HEK293T (cell line): ENCODE measurements at places on chromosomes 3 and 15.

DNA sequence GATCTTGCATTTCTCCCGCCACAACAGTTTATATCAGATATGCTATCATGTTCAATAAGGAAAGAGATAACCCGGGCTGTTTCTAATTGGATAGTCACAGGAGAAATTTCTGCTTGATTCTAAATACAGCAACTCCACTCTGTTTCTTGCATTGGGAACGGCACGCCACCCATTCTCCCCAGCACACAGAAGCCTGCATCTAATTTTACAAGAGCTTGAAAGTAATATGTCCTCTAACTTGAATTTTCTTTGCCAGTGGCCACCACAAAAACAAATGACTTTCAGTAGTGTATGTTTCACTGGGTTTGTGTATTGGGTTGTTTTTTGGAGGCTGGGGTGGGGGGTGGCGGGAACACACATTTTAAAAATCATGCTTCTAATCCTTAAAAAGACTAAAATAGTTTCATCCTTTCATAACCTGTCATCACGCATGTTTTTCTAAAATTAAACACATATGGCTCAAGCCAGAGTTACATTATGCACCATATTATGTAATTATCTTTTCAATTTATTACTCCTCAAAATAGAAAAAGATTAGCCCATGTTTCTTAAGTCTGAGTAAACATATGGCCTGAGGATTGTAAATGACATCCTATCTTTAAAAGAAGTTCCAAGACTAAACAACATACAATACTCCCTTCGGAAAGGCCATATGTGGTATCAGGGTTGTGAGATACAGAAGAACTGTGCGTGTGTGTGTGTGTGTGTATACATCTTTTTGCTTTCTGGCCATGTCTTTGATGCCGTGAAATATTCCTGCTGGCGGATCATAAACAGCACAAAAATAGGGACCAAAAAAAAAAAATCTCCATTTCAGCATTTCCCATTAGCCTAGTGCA, 176.3 kb downstream of the FOXP1 start:
- no peak for DNase-seq

- no peak for DNase-seq
These were observed 40.8 kb upstream of the SPTSSB start for GRCh38 chr3:161412123-161412522.

GRCh38 chr3:16060945-16061344, 113.5 kb upstream of the GALNT15 start:
- no peak for DNase-seq

DNA sequence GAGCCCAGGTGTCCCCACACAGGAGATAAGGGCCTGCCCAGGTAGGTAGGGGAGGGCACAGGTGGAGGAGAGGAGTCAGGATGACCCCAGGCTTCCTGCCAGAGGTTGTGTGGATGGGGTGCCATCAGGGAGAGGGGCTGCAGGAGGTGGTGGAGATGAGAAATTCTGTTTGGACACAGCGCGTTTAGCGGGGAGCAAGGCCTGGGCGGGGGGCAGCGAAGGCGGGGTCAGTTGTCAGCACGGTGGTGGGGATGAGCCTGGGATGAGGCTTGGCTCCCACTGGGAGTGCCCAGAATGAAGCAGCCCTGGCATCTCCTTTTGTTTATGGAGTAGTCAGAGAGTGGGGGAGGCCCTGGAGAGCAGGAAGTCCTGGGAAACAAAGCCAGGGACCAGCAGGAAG, 14.6 kb downstream of the RNF123 start:
- DNase-seq = no peak

DNA sequence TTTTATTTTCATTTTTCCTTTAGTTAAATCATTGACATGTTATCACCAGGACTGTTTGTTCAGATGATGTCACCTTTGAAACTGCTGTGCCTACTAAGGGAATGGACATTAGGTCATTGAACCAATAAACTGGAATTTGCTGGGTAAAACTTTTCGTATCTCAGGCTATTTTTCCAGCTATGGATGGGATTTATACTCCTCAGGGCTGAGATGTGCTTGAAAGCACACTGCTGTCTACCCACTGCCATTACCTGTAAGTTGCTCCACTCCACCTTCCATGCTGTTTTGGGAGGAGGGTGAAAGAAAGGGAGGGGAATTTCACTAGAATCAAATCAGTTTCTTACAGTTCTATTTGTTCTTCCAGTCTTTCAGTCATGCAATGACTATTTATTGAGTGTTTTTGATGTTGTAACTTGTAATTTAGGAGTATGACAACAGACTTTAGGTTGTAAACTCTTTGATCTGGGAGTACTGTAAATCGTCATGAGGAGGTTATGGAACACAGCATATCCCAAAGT, 11.3 kb downstream of the EHD4 start:
- no peak for DNase-seq

GRCh38 chr3:171165499-171165921, 139.0 kb upstream of the SLC2A2 start:
- DNase-seq = no peak

DNA sequence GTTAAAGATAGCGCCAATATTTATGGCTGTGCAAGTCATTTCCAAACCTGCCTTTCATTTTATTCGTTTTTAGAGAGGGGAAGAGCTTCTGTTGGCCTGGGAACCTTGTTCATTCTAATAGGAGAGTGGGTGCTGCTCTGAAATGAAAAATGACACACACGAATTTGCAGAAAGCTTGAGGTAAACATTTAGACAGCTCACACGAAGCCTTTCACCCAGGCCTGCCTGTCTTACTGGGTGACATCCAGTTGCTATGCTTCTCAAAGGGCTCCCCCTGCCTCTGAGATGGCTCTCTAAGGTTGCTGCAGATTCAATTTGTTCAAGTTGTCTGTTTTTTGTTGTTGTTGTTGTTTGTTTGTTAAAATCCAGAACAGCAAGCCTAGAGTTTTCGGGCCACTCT, 18.2 kb downstream of the PEX5L start:
- no peak for DNase-seq
